Activated CD4-positive, alpha-beta T cell treated with anti-CD3 and anti-CD28 coated beads for 36 hours (primary cell): ENCODE measurements at places on chromosomes 4 and X. TPM values are rescaled to one million over a fixed set of nuclear protein-coding genes. Genes with fewer than 3 reads are reported as not detected.
A peak's percentile ranks its signal among the peaks of the same experiment; 100 is the strongest.

UBL4A gene
- 47.6 TPM for total RNA-seq

CXCL3 gene
- total RNA-seq, result not detected

TMSB15C gene
- 3.3 TPM for total RNA-seq

UTP3 gene
- 32.6 TPM for total RNA-seq

EDNRA gene
- total RNA-seq, result not detected

- H3K4me1 ChIP-seq, result peaks cover 42% of the 10 kb centered on the region
- no peaks in the 10 kb centered on the region for H3K27me3 ChIP-seq
- peak overlapping the region; percentile 51 for H3K27ac ChIP-seq
- DNase-seq, result no peak
- peak overlapping the region; percentile 89 for H3K4me3 ChIP-seq
These were observed 2.7 kb downstream of the SLC38A5 start for GRCh38 chrX:48467281-48467761.

DNA sequence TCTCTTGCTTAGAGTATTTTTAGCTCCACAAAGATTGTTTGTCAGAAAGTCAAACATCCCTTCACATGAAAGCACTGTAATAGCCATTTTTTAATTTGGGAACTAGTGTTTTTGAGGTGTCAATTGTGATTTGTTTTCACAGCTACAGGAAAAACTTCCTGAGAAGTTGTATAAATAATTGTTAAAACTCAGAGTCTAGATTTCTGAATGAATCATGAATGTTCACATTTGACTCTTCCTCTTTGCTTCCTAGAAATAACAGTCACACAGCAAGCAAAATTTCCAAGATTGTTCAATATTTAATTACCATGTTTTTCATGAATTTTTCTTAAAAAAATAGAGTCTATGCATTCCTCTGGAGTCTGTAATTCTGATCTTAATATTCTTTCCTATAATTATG lies 156.9 kb upstream of the SLC7A11 start:
- no peaks in the 10 kb centered on the region for H3K4me1 ChIP-seq
- no peaks in the 10 kb centered on the region for H3K27me3 ChIP-seq
- H3K4me3 ChIP-seq, result no peak overlapping the region
- H3K27ac ChIP-seq, result no peak overlapping the region
- DNase-seq, result no peak

GRCh38 chrX:153829549-153829798 lies 870 bp downstream of the PDZD4 start:
- peak; percentile 12 for DNase-seq
- H3K4me1 ChIP-seq, result peaks cover 14% of the 10 kb centered on the region
- no peak overlapping the region for H3K27ac ChIP-seq

DNA sequence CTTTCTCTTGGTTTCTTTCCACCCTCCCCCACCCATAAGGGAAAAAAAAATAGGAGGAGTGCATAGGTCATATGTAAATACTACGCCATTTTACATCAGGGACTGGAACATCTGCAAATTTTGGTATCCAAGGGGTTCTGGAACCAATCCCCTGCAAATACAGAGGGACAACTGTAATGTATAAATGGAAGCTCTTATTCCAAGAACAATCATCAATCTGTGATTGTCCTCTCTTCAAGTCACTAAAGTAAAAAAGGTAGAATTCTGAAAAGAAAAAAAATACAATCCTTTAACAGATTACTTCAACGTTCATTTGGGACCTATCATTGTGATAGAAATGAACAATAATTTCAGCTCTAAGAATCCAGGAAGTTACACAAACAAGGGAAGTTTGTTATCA lies 13.6 kb downstream of the PPA2 start:
- H3K27ac ChIP-seq, result no peak overlapping the region
- peaks cover 45% of the 10 kb centered on the region for H3K36me3 ChIP-seq
- no peak overlapping the region for H3K4me3 ChIP-seq
- H3K27me3 ChIP-seq, result no peaks in the 10 kb centered on the region
- no peak for DNase-seq
- H3K4me1 ChIP-seq, result peaks cover 27% of the 10 kb centered on the region

DNA sequence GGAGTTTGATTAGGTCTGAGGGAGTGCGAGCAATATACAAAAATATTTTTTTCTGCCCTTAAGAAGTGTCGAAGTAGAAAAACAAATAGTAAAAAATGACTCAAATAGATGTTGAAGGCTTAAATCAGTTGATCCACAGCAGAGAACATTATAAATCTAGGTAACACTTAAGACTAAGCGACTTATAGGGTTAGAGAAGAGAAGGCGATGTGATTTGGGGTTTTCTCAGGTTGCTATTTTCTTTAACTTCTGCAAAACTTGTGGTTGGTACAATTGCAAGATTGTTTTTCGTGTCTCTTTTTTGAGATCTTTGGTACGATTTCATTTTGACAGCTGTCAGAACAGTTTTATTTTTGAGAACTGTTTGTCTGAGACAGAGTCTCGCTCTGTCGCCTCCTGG lies 1479.5 kb downstream of the PCDH7 start:
- no peak for DNase-seq
- H3K4me3 ChIP-seq, result no peak overlapping the region
- H3K4me1 ChIP-seq, result no peaks in the 10 kb centered on the region

GRCh38 chr4:2850966-2851798 lies 7.5 kb downstream of the ADD1 start:
- peaks cover 12% of the 10 kb centered on the region for H3K36me3 ChIP-seq
- H3K4me1 ChIP-seq, result peaks cover 75% of the 10 kb centered on the region
- H3K4me3 ChIP-seq, result no peak overlapping the region
- no peak for DNase-seq

GRCh38 chr4:168634276-168634802 lies 137.5 kb downstream of the PALLD start:
- peaks cover 4% of the 10 kb centered on the region for H3K4me1 ChIP-seq
- H3K4me3 ChIP-seq, result no peak overlapping the region
- H3K36me3 ChIP-seq, result no peaks in the 10 kb centered on the region
- H3K27ac ChIP-seq, result no peak overlapping the region
